CD4-positive, alpha-beta T cell treated with Interleukin-6 at 100 ng/mL for 8 hours (primary cell): ENCODE measurements at places on chromosomes 7 and 10.
A peak's percentile ranks its signal among the peaks of the same experiment; 100 is the strongest.

DNA sequence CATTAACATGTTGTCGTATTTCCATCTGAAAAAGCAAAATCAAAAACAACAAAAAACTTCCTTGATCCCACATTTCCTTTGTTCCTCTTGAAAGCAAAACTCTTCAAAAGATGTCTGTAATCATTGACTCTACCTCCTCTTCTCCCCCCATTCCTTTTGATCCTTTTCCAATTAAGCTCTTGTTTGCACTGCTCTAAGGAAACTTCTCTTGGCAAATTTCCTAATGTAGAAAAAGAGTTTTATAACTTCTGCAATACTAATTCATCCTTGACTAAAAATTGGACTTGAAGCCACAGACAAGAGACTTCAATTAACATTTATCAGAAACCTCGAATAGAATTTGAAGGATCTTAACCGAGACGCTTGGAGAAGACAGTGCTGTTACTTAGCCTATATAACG lies 317.1 kb upstream of the SEMA3C start:
- DNase-seq = no peak

DNA sequence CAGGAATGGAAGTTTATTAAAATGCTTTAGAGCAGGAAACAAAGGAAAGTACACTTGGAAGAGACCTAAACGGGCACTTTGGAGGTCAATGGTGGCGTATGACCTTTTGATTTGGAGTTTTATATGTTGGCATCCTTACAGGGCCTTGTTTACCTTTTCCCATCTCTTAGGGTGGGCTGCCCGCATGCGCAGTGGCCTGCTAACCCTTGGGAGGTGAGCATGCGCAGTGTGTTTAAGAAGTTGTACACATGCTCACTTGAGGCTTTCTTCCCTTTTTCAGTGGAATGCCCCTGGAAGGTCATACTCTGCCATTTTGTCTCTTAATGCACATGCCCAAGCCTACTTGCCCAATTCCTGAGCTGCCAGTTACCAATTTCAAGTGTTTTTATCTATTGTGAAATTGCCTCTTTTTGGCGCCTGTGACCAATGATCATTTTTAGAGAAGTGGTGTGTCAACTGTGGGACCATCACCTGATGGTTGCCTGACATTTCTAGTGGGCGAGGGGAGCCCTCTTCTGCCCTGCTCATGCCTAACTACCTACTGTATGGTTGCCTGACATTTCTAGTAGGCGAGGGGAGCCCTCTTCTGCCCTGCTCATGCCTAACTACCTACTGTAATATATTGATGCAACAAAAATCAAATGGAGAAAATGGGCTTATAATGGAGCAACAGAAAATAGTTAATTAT lies 138.0 kb downstream of the PPP1R9A start:
- no peak for DNase-seq

GRCh38 chr10:3848775-3849635 lies 64.0 kb upstream of the KLF6 start:
- DNase-seq = no peak

DNA sequence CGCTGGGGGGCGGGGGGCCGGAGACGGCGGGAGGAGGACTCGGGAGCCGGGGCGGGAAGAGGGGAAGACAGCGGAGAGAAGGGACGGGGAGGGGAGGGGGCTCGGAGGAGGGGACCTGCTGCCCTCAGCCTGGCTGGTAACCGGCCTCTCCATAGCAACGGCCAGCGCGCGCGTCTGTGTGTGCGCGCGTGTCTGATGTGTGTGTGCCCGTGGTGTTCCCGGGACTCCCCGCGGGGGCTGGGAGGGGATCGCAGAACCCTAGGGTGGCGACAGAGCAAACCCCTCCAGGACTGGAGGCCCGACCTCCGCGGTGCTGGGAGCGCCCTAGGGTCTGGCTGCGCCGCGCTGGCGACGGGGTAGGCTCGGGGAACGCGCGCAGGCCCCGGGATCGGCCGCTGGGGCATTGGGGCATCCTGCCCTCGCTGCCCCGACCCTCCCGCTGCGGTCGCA lies 356.3 kb downstream of the DNAJB6 start:
- no peak for DNase-seq

- no peak for DNase-seq
Measured at GRCh38 chr7:32500922-32501341, 5.6 kb downstream of the AVL9 start.

- no peak for DNase-seq
Measured at GRCh38 chr7:150801242-150801945, 825 bp downstream of the TMEM176A start.

- DNase-seq = no peak
Measured at GRCh38 chr7:73364006-73364728, 36.2 kb downstream of the FKBP6 start.

DNA sequence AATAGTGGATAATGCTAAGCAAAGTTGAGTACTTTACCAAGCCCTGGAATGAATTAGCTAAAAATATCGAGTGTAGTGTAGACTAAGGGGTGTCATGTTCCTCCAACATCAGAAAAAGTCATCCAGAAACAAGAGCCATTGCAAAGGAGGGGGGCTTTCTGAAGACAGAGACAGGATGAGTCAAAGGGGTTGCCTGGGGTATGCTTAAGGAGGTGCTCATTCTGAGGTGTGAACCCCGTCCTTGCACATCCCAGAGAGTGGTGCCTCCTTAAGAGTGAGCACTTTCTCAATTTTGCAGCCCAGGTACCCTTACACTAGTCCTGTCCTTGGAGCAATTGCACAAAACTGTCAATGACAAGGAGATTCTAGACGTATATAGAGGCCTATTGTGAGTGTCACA lies 43.1 kb upstream of the C10orf71 start:
- no peak for DNase-seq

GRCh38 chr10:117934477-117934876 lies 112.3 kb downstream of the RAB11FIP2 start:
- DNase-seq = no peak

GRCh38 chr7:4707217-4707741 lies 25.2 kb downstream of the FOXK1 start:
- DNase-seq = no peak

DNA sequence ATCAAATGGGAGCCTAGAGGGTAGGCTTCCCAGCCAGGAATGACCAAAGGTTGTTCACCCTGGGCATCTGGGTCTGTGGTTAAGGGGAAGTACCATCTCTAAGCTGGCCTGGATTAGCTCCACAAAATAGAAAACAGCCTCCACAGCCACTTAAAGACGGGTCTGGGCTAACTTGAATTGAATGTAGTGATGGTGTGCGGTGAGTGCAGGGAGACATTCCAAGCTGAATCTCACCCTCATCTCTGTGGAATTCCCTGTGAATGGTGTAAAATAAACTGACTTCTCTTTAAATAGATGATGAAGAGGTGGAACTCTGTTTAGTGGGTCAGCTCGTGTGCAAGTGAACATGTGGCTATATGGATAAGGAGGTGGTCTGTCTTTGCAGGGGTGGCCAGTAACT lies 251.0 kb downstream of the DYNC1I1 start:
- DNase-seq = no peak

DNA sequence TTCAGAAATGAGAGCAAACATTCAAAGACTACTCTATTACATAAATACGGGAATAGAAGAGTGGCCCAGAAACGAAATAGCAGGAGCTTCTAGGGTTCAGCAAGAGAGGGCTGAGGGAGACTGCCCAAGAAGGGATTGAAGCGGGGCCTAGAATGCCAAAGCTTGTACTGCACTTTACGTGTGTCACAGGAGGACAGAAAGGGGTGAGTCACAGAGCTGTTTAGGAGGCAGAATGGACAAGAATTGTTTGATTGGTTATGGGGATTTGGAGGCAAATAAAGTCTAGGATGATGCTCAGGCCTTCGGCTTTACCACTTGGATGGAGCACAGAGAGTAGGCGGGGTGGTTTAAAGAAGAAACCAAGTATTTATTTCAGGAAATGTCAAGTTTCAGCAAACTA lies 11.3 kb upstream of the FXYD4 start:
- no peak for DNase-seq

GRCh38 chr7:24808518-24808917 lies 51.3 kb upstream of the GSDME start:
- no peak for DNase-seq

DNA sequence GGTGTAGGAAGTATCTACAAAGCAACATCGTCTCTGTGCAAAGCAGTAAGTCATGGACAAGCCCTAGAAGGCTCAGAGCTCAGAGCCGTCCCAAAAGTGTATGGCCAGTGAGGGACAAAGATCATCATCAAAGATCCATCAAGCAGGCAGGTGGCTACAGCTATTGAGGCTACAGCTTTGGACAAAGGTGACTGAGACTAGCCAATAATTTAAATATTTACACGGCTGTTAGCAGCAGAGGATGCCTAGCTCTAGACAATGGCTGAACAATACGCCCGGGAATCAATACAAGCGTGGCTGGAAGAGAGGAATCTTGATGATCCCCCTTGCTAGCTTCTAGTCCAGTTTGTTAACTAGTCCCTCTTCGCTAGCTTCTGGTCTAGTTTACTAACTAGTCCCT lies 17.9 kb downstream of the NMT2 start:
- DNase-seq = no peak

- DNase-seq = no peak
Measured at GRCh38 chr7:163971-164881, 28.1 kb upstream of the FAM20C start.

DNA sequence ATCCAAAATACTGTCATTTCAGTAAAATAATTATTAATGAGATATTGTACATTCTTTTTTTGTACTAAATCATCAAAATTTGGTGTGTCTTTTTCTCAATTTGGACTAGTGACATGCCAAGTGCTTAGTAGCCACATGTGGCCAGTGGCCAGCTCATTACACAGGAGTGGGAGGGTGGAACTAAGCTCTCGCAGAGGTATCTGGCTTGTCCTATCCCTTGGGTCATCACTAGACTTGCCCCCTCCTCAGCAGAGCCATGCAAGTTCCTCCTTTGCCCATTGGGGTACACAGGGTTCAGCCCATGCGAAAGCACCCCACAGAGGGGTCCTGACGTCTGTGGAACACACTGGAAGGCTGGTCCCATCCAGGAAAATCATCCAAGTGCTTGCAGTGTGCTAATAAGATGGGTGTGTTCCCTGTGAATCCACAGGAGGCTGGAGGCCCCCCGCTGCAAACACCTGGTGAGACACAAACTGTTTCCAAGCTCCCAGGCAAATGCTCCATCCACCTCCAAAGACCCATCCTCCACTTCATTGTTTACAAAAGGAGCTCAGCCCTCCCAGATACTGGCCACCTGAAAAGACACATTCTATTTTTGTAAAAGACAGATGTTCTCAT lies 1.3 kb downstream of the ARHGAP22 start:
- no peak for DNase-seq

- DNase-seq = no peak
Measured at GRCh38 chr10:114862456-114862855, 40.9 kb downstream of the FHIP2A start.

GRCh38 chr7:29637374-29637773 lies 73.7 kb downstream of the PRR15 start:
- no peak for DNase-seq

GRCh38 chr7:140126435-140127034 lies 50.2 kb downstream of the KDM7A start:
- DNase-seq = no peak

DNA sequence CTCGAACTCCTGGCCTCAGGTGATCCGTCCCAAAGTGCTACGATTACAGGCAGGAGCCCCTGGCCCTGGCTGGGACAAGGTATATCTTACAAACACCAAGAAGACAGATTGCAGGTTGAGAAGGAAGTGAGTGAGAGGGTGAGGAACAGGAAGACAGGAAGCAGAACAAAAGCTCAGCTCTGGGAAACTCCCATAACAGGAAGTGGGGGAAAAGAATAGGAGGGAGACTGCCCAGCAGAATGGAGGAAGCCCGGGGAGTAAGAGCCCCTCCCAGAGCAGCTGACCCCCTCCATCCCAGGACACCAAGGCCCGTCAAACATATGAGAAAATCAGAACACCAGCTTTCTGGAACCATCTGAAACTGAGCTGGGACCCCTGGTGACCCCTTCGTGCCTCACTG lies 2.9 kb downstream of the TECPR1 start:
- DNase-seq = peak; percentile 14

DNA sequence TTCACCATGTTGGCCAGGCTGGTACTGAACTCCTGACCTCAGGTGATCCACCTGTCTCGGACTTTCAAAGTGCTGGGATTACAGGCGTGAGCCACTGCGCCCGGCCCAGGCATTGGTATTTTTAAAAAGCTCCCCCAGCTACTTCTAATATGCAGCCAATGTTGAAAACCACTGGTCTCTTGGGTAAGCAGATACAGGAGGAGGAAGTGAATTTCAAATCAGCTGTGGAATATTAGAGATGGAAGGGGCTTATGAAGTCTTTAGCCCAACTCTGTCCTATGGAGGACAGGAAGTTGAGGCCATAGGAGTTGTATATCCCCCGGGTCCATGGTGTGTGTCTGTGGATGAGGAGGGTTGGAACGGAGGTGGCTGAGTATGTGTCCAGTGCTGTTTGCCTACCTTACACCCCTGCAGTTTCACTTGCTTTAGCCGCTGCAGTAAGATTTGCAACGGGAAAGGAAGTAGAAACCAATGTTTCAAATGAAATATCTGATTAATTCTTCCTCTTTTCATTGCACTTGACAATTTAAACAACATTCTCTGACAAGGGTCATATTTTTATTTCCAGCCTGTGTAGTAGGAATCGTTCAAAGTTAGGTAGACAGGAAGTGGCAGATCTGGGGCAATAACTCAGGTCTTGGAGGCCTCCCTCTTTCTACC lies 3.4 kb downstream of the PDE6C start:
- DNase-seq = no peak

- no peak for DNase-seq
Measured at GRCh38 chr7:1973321-1974251, 259.2 kb downstream of the MAD1L1 start.

- no peak for DNase-seq
Measured at GRCh38 chr7:124514471-124514870, 251.1 kb downstream of the GPR37 start.

DNA sequence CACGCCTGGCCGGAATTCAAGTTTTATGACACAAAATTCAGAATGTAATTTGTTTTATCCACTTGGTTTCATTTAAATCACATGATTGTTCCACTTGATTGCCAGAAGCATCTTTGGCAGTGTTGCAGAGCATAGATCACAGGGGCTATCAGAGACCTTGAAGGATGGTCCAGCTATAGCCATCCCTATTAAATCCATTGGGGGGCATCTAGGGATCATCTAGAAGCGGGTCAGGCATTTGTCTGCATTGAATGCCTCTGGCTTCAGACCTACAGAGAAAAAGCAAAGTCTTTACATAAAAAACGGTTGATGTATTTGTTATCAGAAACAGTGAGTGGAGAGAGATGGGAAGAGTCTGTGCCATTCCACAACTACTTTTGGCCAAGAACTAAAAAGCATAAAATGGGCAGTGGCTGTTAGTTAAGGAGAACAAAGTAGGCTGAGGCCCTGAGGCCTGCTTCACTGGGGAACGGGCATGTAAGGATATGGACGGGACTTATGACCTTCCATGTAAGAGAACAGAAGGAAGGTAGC lies 146.3 kb downstream of the NXPH1 start:
- DNase-seq = no peak

GRCh38 chr7:18936265-18936664 lies 181.2 kb downstream of the TWIST1 start:
- DNase-seq = no peak

DNA sequence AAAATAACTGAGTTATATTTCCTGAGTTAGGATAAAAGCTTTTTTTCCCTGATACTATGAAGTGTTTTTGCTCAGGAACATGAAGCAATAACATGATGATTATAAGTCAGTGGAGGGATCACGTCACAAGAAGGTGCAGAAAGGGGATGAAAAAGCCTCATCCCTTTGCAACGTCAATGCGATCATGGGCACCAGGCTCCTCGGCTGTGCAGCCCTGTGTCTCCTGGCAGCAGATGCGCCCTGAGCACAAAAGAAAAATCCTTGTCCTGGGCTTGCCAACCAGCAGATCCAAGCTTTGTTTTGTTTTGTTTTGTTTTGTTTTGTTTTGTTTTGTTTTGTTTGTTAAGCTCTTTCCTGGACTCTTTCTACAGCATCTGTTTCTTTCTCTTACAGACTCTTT lies 103.5 kb upstream of the PRSS1 start:
- no peak for DNase-seq
